ENCODE measurements at places on chromosomes 13 and 19.

DNA sequence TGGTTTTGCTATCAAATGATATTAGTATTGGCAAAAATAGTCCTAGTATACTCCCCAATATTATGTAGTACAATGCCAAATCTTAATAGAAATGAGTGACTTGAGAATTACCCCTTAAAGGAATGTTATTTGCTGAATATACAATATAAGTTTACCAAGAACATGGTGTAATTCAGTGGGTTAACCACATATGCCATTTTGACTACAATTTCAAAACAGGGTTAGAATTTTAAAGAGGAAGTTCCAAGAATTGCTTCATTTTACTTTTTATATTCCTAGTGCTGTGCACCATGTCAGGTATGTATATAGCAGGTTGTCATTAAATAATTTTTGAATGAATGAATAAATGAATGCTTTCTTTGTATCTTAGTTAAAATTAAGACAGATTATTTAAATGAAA, 66.3 kb downstream of the LMO7 start:
- H3K27ac ChIP-seq, result no peak overlapping the region
- H3K27me3 ChIP-seq, result no peaks in the 10 kb centered on the region
- no peaks in the 10 kb centered on the region for H3K36me3 ChIP-seq
- H3K4me1 ChIP-seq, result peaks cover 16% of the 10 kb centered on the region
- DNase-seq, result no peak
- no peak overlapping the region for H3K4me3 ChIP-seq

DNA sequence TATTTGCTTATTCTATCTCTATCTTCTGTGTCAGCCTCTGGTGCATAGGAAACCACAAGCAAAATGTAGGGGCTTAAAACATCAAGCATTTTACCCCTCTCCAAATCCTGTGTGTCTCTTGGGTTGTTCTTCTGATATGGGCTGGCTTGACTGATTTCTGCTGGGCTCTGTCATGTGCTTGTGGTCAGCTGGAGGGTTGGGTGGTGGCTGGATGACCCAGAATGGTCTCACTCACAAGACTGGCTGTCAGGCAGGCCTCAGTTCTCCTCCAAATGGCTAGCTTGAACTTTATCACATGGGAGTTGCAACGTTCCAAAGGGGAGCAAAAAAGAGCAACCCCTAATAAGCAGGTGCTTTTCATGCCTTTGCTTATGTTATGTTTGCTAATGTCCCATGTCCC, 9.6 kb upstream of the LYPD5 start:
- no peak overlapping the region for H3K4me3 ChIP-seq
- DNase-seq, result no peak
- no peak overlapping the region for H3K27ac ChIP-seq

- H3K27me3 ChIP-seq, result no peaks in the 10 kb centered on the region
- peak; percentile 92 for DNase-seq
- peak overlapping the region; percentile 45 for H3K4me3 ChIP-seq
- peaks cover 11% of the 10 kb centered on the region for H3K4me1 ChIP-seq
- peak overlapping the region; percentile 81 for H3K27ac ChIP-seq
Measured at GRCh38 chr19:35509861-35510625, 3.4 kb downstream of the DMKN start.

DNA sequence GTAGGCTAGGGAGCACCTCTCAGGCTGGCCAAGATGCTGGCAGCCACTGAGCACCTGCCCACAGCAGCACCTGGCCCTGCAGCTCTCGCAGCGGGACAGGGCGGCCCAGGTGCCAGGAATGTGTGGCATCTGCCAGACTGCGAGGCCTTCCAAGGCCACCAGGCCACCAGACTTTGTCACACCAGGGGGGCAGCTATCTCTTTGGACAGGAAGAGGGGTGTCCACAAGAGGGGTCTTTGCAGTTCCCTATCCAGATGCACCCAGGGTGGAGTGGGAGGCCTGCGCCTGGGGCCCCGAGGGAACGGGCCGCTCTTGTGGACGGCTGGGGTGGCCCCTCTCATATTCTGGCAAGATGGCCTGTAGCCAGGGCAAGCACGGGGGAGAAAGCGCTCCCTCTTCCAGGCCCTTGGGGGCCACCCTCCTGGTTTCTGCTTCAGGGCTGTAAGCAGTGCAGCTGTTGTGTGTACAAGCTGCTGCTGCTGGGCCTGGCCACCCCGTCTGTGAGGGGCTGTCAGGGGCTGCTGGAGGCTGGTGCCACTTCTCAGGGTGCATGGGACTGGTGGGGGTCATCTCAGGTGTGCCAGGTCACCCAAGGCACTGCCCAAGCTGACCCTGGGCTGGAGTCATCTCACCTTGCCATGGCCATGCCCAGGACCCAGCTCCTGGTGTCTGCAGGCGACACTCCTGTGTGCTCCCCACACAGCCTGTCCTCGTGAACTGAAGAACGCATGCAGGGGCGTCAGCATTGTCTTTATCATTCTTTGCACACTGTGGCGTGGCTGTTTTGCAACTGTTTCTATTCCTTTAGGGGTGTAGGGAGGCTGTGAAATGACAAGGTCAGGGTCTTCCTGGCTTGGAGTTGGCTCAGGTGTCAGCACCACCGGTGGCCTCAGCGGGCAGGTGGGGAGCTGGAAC, 1.8 kb downstream of the TEX29 start:
- no peak overlapping the region for H3K27ac ChIP-seq
- H3K36me3 ChIP-seq, result no peaks in the 10 kb centered on the region
- no peaks in the 10 kb centered on the region for H3K4me1 ChIP-seq
- no peak for DNase-seq
- no peak overlapping the region for H3K4me3 ChIP-seq
- H3K27me3 ChIP-seq, result no peaks in the 10 kb centered on the region

- DNase-seq, result no peak
- no peaks in the 10 kb centered on the region for H3K27me3 ChIP-seq
- no peaks in the 10 kb centered on the region for H3K36me3 ChIP-seq
- no peaks in the 10 kb centered on the region for H3K4me1 ChIP-seq
- H3K27ac ChIP-seq, result no peak overlapping the region
Measured at GRCh38 chr13:33838647-33839046, 20.7 kb downstream of the RFC3 start.

DNA sequence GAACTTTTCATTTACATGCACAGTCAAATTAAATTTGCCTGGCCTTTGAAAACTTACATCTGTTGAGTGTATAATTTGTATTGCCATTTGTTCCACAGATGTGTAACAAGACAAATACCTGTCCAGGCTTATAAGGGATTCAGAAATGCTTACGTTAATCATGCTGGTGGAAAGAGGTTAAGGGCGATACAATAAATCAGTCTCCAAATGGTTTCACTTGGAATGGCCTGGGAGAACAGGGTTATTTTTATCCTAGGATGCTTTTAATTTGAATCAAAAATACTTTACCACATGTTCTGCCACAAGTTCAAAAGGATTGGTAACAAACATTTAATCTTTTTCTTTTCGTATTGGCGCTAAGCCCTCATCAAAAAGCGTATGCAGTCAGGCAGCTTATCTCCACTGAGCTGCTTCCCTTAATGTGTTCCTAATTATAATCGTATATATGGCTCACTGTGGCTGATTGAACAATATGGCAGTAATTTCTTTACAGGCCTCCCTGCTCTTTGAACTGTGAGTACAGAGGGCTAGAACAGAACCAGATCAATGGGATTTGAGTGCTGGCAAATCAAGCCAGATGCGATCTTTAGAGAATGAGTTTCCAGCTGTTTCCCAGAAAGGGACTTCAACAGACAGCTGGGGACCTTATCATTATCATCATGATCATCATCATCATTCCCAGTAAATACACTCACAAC, 425.7 kb downstream of the SPRY2 start:
- H3K27me3 ChIP-seq, result no peaks in the 10 kb centered on the region
- H3K27ac ChIP-seq, result no peak overlapping the region
- H3K36me3 ChIP-seq, result no peaks in the 10 kb centered on the region
- no peak overlapping the region for H3K4me3 ChIP-seq

GRCh38 chr19:18436671-18437490, 1.1 kb downstream of the ISYNA1 start:
- no peaks in the 10 kb centered on the region for H3K36me3 ChIP-seq
- H3K4me3 ChIP-seq, result peak overlapping the region; percentile 61
- peaks cover 44% of the 10 kb centered on the region for H3K4me1 ChIP-seq
- DNase-seq, result peak; percentile 89
- H3K27me3 ChIP-seq, result no peaks in the 10 kb centered on the region
- peak overlapping the region; percentile 75 for H3K27ac ChIP-seq

GRCh38 chr13:100645382-100645781, 29.2 kb downstream of the TMTC4 start:
- no peak overlapping the region for H3K27ac ChIP-seq
- peaks cover 10% of the 10 kb centered on the region for H3K36me3 ChIP-seq
- H3K4me1 ChIP-seq, result no peaks in the 10 kb centered on the region
- no peak overlapping the region for H3K4me3 ChIP-seq
- no peaks in the 10 kb centered on the region for H3K27me3 ChIP-seq
- DNase-seq, result no peak

All from upper lobe of left lung (tissue), 6 donors.